ENCODE measurements at places on chromosomes 13 and 19.
A peak's percentile ranks its signal among the peaks of the same experiment; 100 is the strongest.

GRCh38 chr13:105991622-105992277 lies 543.7 kb downstream of the EFNB2 start:
- DNase-seq: no peak

GRCh38 chr13:95698047-95698749 lies 21.3 kb downstream of the DNAJC3 start:
- peak; percentile 33 for DNase-seq

- peak; percentile 70 for DNase-seq
Observed at GRCh38 chr13:78978381-78978998, 319.5 kb upstream of the OBI1 start.

DNA sequence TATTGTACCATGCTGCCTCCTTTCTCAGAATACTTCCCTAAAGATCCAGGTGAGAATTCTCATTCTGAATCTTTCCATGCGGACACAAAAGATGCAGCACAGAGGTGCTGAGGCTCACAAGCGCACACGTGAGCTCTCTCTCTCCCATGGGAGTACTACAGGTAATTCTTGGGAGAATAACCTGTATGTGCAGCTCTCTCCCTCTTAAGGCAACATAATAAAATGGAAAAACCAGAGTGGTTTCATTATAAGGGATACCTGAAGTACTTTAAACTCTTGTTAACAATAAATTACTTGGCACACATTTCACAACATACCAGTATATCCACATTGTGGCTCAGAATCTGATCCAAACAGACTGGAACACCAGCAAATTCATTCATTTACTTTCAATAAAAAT lies 40.4 kb downstream of the INTS6 start:
- no peak for DNase-seq

- no peak for DNase-seq
Observed at GRCh38 chr13:51955816-51956603, 55.2 kb downstream of the ATP7B start.

GRCh38 chr19:46704379-46705076 lies 12.4 kb downstream of the PRKD2 start:
- DNase-seq: peak; percentile 36

DNA sequence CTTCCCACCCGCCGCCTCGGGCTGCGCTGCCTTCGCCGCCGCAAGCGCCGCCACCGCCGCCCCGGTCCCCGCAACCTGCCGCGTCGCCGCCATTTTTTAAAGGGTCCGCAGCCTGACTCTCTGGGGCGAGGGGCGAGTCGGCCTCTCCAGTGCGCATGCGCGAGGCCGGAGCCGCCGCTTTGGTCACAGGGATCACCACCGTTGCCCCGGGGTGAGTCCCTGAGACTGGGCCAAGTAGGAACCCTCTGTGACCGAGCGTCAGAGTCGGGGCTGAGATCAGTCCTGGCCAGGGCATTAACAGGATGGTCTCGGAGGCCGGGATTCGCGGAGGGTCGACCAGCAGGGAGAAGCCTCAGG lies 42.6 kb downstream of the ZNF146 start:
- DNase-seq: no peak

DNA sequence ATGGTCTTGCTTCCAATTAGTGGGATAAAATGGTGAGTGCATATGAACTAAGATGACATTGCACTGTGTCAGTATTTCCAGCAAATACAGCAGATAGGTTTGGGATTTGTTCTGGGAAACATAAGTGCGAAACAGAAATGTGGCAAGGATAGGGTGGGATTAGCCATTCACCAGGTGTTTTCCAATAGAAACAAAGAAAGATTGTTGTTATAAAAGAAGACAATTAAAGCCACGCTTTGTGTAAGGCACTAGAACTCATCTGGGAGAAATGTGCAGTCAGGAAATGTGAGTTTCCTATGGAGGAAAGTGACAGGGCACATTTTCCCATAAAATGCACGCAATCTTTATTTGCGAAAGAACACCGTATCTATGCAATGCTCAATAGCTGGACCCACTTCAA lies 1547.8 kb downstream of the EFNB2 start:
- no peak for DNase-seq

DNA sequence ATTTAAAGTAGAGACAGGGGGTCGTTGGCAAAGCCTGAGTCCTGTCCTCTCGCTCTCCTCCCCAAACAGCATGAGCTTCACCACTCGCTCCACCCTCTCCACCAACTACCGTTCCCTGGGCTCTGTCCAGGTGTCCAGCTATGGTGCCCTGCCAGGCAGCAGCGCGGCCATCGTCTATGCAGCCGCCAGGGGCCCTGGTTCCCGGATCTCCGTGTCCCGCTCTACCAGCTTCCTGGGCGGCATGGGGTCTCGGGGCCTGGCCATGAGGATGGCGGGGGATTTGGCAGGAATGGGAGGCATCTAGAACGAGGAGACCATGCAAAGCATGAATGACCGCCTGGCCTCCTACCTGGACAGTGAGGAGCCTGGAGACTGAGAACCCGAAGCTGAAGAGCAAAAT lies 1117.2 kb upstream of the MIR17HG start:
- DNase-seq: no peak

DNA sequence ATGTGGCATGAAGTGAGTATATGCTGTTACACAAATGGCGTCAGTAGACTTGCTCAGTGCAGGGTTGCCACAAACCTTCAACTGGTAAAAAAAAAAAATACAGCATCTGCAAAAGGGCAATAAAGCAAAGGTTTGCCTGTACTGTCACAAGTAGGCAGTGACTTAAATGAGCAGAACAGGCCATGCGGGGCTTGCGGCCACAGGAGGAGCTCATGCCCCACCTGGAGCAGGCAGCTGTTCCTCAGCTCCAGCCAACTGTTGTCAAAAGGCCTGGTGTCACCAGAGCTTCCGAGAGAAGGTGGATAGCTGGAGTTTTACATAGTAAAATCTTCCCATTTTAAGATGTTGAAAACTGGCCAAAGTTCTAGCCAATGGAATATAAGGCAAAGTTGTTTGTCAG lies 7.7 kb downstream of the ATP7B start:
- DNase-seq: no peak

DNA sequence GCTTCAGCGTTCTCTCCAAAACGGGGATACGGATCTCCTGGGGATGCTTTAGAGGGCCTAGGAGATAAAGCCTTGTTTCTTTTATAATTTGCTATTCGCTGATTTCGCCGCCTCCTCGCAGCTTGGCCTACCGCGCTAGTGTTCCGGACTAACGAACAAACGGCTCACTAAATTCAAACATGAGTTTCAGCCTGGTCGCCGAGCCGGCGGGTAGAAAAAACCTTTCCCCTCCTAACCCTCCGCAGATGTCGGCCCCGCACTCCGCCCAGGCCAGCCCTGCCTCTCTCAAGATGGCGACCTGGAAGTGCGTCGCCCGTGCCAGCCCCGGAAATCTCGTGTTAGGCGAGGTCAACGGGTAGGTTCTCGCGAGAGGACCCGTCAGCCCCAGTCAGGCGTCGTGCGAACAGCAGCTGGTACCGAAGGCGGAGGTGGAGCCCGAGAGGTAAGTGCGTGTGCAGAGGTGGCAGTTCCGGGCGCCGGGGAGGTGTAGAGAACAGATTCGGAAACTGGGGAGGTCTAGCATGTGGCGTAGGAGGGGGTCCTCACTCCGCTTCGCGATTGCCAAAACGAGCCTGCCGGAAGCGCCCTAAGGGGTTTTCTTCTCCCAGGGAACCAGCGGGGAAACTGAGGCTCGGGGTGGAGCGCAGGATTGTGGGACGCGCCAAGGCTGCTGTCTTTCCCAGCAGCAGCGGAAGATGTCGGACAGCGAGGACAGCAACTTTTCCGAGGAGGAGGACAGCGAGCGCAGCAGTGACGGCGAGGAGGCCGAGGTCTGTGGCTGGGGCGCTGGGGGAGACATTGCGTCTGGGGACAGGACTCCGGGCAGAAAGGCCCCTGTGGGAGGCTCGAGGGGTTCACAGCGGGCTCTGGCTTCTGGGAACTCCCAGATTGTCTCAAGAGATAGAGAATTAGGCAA lies at the start of gene SUPT5H:
Gene SUPT5H (plus strand): TSS at position 387 of the 916 bp plus-strand sequence. CDS start 309 bp downstream, at position 696.
- DNase-seq: peak; percentile 98

DNA sequence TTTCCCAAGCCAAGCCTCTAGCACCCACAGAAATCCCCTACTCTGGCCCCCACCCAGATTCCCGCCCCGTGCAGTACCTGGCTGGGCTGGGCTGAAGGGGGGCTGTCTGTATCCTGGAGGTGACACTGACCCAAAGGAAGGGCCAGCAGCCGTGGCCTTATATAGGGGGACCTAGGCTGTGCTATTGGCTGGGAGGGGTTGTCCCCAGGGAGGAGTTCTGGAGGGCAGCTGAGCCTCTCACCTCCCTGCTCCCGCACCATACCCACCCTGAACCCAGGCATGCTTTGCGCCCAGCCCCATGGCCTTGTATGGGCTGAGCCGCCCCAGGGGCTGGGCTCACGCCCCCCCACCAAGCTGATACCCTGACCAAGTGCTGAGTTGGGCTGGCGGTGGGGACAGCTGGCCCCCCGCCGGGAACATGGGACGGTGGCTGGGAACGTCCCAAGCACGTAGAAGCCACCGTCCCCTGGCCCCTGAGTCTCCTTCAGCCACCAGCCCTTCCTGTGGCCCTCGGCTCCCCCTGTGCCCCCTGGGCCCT lies at the start of gene CKM:
Gene CKM (minus strand): TSS at position 132 of the 538 bp plus-strand sequence. CDS start 3,162 bp downstream, outside the sequence.
- no peak for DNase-seq

DNA sequence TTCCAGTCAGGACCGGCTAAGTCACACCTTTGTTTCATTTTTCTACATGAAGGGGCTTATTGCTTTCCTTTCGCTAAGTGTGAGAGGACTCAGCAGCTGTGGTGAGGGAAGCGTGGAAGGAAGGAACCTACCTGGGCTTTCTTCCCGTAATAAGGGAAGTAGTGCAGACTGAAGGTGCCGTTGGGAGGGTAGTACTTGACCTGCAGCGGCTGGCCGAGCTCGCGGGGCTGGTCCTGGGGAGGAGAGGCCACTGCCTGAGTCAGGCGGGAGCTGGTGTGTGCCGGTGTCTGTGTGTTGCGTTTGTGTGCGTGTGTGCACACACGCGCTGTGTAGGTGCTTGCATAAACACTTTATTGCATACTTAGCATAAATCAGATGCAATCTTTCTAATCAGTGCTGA lies 7.7 kb downstream of the ATP4B start:
- DNase-seq: no peak
